ENCODE measurements at places on chromosomes 1 and 21. TPM values are rescaled to one million over a fixed set of nuclear protein-coding genes. Genes with fewer than 3 reads are reported as not detected.
A peak's percentile ranks its signal among the peaks of the same experiment; 100 is the strongest.

LRRC38 gene
- 0.17 TPM for total RNA-seq

DNA sequence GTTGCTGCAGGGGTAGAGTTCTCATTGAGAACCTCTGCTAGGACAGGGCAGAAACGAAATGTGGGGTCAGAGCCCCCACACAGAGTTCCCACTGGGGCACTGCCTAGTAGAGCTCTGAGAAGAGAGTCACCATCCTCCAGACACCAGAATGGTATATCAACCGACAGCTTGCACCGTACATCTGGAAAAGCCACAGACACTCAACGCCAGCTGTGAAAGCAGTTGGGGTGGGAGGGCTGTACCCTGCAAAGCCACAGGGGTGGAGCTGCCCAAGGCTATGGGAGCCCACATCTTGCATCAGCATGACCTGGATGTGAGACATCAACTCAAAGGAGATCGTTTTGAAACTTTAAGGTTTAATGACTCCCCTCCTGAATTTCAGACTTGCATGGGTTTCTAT is 284.0 kb upstream of the DEPDC1 start:
- DNase-seq, result no peak

GRCh38 chr1:67898033-67898726 is 64.9 kb upstream of the GNG12 start:
- DNase-seq, result no peak

VN1R5 gene
- not detected for total RNA-seq

GRCh38 chr1:232690285-232690935 is 60.5 kb upstream of the SIPA1L2 start:
- no peak for DNase-seq

TMEM240 gene
- total RNA-seq, result 2.9 TPM

DNA sequence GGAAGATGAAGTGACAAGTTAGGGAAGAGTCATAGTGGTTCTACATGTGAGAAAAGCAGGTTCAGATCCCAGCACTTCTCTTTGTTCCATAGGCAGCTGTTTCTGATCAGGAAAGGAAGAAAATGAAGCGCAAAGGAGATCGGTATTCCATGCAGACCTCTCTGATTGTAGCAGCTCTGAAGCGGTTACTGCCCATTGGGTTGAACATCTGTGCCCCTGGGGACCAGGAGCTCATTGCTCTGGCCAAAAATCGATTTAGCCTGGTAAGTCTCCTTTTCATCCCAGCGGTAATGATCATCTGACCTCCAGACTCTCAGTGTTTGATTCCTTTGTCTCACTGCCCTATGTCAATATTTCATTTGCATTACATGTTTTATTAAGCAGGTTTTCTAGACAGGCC is 173.6 kb downstream of the ZP4 start:
- DNase-seq, result no peak

DNA sequence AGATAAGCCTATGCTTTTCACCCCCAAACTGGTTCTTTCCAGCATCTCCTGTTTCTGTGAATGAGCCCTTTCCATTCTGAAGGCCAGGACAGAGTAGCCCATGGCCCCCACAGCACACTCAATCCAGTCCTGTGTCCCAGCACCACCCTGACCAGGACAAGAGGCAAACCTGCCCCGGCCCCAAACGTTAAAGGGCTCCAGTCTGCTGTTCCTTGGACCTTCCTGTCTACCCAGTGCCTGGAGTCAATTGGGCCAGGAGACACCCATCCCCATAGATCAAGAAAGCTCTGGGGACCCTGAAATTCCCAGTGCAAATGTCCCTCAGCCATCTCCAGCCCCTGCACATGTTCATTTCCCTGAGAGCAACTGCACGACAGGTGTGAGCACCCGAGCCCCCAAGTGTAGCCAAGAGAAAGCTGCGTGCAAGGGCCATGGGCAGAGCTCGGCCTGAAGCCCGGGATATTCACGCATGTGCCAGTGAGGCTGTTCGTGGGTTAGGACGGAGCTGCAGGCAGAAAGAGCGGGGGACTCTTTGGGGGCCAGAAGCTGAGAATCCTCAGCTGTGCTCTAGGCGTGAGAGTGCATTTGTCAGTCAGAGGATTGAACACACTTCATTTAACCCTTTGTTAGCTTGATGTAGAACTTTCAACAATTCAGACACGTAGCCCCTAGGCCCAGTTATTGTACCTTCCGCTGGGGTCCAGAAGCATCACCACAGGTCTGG is 4.2 kb upstream of the RIPK4 start:
- DNase-seq, result peak; percentile 38

GRCh38 chr1:77282866-77283539 is 1.2 kb downstream of the AK5 start:
- DNase-seq, result no peak

- DNase-seq, result no peak
Observed at GRCh38 chr1:53206735-53207379, 10.2 kb downstream of the CPT2 start.

DNA sequence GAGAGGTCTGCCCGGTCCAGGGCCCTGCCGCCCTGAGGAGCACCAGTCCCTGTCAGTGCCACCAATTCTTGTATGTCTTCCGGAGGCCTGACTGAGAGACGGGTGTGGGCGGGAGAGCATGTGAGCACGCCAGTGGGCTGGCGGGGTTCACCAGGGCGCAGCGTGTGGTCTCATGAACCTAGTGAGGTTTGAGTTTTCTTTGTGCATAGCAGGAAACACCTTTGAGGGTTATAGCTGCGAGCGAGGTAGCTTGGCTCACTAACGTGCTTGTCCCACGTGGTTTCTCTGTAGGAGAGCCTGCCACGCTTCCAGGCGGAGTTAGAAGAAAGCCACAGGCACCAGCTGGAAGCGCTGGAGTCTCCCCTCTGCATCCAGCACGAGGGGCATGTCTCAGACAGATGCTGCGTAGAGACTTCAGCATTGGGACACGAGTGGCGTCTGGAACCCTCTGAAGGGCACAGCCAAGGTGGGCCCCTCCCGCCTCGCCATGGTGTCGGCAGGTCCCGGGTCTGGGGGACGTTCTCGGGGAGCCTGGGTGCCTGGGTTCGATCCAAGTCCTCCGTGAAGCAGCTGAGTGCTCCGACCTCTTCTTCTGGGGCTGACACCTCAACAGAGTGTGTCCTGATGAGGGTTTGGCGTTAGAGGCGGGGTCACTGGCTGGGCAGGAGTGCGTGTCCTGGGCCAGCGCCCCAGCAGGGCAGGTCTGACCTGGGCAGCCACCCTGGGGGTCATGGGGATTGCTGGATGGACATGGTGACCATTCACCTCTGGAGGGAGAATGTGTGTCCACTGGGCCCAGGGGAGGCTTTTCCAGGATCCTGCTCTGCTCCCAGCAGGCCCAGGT is 31.4 kb downstream of the PCNT start:
- DNase-seq, result no peak

- no peak for DNase-seq
Observed at GRCh38 chr21:33968080-33968994, 52.7 kb upstream of the ATP5PO start.

BEND5 gene
- 3.4 TPM for total RNA-seq

FAF1 gene
- 46.4 TPM for total RNA-seq

DNA sequence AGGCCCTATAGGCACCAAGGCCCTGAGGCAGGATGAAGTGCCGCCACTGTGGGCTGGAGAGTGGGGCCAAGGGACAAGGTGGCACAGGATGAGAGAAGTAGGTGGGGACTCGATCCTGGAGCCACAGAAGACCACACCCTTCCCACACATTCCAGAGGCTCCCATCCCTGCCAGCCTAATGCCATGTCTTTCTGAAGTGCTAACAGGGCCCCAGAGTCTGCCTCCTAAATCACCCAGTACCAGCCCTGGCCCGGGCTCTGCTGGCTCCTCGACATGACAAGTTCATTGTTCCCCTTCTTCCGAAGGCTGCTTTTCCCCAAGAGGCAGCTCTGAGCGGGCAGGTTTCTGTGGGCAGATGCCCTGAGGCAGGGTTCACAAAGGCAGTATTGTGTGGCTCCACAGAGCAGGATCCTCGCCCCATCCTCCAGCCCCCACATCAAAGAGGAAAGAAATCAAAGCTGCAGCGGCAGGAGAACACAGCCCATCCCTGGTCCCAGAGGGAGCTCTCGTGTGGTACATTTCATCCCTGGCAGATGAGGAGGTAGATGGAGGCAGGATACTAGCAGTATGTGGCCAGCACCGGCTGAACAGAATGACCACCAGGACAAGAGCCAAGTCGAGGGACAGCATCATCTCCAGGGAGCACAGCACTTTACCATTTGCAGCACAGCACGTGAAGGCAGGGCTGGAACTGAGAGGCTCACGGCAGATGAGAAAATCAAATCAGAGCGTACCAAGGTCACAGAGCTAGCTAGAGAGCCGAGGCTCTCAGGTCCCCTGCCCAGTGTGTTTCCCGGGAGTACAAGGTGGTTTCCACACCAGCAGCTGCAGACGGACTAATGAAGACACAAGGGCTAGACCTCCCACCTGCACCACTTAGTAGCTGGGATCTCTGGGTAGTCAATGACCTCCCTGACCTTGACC is 64.8 kb downstream of the SYF2 start:
- no peak for DNase-seq

GRCh38 chr1:201254625-201255478 is 28.5 kb upstream of the PKP1 start:
- peak; percentile 84 for DNase-seq

DNA sequence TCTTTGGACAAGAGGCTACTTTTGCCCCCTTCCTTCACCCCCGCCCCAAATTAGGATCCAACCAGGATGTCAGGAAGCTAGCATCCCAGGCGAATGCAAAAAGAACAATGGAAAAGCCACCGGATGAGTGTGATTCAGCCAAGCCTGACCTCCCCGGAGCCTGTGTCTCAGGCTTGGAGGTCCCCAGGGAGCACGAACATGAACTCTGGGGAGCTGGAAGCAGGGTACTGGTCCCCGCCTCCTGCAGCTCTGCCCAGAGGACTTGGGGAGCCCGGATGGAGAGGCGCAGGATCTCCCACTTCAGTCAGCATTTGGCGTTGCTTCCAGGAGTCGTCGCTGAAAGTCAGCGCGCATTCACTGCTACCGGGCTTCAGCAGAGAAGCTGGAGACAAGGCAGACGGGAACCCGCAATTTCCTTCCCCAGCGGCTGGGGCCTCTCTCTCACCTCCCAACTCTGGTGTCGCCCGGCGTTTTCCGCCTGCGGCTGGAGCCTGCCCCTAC is 1.8 kb upstream of the TBX15 start:
- DNase-seq, result no peak

SIKE1 gene
- 31.2 TPM for total RNA-seq

ZFP69 gene
- total RNA-seq, result 2.8 TPM

DNA sequence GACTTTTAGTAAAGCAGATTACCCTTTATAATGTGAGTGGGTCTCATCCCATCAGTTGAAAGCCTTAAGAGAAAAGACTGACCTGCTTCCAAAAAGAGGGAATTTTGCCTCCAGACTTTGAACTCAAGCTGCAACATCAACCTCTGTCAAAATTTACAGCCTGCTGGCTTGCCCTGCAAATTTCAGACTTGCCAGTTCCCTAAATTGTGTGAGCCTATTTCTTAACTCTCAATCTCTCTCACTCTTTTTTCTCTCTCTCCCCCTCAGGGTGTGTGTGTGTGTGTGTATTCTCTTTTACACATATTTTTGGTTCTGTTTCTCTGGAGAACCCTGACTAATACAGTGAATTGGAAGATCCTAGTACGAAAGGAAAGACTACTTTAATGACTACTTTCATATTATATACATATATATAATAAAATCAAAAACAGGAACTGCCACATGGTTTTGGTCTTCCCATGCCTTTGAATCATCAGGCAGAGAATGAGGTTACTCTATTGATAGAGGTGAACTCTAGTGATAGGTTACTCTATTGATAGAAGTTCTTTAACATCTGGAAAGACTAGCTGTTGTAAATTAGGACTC is 6.4 kb downstream of the OR2C3 start:
- DNase-seq, result no peak

GCSAML gene
- total RNA-seq, result 2.7 TPM

ABCA4 gene
- 1.4 TPM for total RNA-seq

DNA sequence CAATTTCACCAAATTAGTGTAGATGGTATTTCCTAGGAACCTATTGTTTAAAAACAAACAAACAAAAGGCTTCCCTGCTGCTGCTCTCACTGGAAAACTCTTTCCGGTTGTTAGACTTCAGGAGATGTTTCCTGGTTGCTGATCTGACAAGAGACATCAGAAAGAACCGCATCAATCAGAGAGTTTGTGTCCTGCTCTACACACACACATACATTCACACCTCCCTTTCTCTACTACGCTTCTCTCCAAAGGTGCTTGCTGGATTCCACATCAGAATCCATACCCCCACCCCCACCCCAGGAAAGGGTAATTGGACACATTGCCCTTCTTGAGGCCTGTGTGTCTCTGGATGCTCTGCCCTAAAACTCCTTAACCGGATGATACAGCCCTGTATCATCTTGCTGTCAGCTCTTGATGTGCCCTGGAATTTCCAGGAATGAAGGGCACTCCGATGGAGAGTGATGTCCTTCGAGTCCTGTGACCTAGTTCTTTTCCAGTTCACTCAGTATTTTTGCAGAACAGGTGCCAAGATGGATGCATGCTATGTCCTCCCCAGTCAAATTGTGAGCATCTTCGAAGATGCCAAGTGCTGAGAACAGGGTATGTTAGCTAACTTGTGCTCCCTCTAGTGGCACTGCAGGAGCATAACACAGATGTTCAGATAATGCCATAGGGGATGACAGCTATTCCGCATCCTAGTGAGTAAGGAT is 113.7 kb upstream of the SLC35F3 start:
- DNase-seq, result no peak

DNA sequence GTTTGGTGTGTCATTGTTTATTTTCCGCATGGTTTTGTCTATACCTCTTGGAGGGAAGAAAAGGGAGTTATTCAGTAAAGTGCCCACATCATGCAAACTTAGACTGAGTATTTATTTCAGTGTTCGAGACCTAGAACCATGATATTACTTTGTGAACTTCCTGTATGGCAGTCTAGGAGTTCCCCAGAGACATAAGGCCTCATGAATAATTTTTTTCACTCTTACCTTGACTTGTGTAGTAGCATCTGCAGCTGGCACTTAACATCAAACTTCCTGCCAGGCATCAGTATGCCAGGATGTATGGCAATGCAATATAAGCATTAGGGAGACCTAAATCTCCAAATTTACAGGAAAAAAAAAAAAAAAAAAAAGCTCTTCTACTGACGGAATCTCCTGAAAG is 287.7 kb downstream of the NEGR1 start:
- DNase-seq, result no peak

DNA sequence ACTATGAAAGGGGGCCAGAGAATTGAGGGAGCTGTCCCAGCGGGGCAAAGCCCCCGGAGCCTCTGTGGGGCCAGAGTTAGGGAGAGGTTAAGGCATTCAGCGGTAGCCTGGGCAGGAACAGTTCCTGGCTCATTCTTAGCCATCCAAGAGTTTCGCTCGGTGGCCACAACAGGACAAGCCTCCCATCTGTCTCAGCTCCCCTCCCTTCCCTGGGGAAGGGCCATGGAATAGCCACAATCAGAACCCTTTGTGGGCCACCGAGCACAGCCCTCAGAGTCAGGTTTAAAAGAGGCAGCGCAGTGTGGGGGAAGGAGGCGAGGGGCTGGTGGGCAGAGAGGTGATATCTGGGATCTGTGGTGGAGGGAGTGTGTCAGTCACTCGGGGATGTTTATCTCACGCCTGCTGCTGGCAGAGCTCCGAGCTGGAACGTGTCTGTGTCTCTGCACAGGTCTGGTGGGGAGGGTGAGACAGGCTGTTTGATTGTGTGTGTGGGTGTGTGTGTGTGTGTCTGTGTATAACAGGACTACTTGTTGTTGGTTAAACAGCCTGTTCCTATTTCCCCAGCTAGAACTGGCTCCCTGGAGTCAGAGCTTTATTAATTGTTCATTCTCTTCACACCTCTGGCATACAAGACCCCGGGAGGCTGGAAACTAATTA is 49.6 kb upstream of the GOLT1A start:
- no peak for DNase-seq

GRCh38 chr1:244397131-244397530 is 54.6 kb downstream of the ADSS2 start:
- DNase-seq, result no peak

Data from upper lobe of right lung (tissue), 1 donor.